ENCODE measurements at places on chromosomes 5 and 9.
A peak's percentile ranks its signal among the peaks of the same experiment; 100 is the strongest.

DNA sequence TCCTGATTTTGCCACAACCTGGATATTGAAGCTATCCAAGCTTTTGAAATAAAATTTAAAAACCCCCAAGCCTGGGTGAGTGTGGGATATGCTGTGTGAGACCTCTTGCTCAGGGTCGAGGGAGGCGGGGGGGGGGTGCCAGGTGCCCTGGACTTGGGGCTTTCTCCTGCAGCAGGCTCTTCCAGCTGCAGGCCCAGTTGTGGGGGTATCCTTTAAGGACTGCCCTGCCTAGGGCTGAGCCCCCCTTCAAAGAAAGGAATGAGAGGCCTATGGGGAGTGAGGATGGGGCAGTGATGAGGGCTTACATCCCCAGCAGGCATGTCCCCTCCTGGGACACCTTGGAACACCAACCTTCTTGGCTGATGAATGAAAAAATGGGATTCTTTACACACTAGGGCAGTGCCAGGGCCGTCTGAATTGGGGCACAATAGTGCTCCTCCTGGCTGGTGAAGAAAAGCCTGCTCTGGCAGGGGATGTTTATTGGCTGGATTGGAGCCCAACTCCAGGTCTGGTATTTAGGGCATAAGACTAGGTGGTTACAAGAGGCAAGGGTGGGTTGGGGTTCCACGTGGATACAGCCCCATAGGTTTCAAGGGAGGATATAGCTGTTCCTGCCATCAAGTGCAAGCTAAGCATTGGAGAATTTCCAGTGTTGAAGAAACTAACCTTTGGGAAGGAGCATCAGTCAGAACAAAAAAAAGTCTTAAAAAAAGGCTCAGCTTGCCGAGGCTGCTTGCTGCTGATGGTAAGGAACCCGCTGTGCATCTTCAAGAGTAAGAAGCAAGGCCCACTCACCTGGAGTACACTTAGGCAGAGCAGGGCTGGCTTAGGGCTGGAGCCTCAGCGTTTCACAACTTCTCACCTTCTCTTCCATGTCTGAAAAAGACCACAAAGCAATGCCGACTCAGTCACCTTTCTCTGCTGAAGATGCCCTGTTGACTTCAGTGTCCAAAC lies 7.0 kb downstream of the HNRNPAB start:
- DNase-seq = no peak

DNA sequence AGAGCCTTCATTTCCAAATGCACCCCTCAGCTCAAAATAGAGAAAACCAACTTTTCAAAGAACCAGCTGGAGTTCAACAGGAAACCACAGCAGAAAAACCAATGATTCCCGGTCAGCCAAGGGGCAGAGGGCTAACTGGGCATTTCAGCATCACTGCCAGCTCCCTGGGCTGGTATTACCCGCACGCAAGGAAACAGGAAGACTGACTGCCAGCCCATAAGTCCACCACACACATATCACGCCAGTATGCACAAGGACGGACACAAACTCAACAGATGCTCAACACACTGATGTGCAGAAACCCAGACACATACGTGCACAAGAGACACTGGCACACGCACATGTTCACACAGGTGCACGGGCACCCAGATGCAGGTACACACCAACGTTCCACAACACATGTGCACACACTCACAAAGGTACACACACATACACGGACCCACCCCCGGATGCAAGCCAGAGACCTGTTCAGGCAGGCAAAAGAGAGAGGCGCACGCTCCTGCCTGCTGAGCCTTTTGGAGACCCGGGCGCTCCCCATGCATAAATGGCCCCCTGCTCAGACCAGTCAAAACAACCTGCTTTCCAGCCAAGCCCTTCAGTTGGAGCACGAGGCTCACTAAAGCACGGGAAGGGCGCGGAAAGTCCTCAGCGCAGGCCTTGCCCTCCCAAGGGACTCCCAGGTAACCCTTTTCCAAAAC lies 2.1 kb downstream of the ADAMTS2 start:
- peak; percentile 23 for DNase-seq

- no peak for DNase-seq
Observed at GRCh38 chr9:77175151-77175550, 2.2 kb upstream of the VPS13A start.

DNA sequence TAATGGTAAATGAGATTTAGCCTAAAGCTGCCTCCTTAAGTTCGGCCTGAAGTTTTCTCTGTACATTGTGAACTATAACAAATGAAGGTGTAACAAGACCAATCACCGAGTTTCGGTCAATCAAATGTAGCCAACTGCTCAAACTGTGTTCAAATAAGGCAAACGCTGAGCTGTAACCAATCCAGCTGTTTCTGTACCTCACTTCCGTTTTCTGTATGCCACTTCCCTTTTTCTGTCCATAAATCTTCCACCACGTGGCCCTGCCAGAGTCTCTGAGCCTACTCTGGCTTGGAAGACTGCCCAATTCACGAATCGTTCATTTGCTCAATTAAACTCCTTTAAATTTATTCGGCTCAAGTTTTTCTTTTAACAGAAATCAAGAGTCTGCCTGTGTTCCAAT lies 193.5 kb upstream of the KLF9 start:
- no peak for DNase-seq

DNA sequence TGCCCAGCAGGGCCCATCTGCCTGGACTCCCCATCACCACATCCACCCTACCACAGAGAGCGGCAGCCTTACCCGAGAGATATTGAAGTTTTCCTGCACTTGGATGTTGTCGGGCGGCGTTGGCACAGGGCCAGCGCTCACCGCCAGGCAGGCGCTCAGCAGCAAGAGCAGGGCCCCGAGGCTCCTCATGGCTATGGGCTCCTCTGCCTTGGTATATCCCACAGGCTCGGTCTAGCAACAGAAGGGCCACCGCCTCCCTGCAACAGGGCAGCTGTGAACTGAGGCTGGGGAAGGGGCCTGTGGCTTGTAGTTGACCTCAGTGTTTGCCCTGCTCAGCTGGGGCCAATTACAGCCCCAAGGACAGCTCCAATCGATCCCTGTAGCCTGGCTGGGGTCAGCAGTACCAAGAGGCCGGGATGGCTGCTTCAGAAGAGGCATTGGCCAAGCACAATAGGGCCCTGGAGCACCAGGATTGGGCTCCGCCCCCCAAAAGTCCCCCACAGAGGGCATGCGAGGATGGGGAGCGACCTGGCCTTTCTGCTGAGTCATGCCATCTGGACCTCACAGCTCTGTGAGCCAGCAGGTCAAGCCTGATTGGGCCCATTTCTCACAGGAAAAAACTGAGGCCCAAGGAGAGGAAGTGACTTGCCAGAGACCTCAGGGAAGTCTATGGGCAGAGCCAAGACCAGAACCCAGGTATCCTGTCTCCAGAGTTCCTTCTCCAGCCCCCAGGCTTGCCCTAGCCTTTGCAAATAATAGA lies at the start of gene AMBP:
Gene AMBP, minus strand, starts transcription at position 280 of the 760 bp plus-strand sequence. Its CDS starts 91 bp downstream, at position 189.
- no peak for DNase-seq

DNA sequence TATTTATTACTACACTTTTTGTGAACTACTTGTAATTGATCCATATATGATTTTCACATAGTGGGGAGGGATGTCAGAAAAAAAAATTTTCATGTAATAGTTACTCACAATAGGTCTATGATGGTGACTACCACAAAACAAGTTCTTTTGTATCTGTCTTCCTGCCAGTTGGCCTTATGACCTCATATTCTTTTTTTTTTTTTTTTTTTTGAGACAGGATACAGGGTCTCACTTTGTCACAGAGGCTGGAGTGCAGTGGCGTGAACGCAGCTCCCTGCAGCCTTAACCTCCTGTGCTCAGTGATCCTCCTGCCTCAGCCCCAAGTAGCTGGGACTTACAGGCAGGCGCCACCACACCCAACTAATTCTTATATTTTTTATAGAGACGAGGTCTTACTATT lies 10.9 kb downstream of the SEC24A start:
- DNase-seq = no peak

DNA sequence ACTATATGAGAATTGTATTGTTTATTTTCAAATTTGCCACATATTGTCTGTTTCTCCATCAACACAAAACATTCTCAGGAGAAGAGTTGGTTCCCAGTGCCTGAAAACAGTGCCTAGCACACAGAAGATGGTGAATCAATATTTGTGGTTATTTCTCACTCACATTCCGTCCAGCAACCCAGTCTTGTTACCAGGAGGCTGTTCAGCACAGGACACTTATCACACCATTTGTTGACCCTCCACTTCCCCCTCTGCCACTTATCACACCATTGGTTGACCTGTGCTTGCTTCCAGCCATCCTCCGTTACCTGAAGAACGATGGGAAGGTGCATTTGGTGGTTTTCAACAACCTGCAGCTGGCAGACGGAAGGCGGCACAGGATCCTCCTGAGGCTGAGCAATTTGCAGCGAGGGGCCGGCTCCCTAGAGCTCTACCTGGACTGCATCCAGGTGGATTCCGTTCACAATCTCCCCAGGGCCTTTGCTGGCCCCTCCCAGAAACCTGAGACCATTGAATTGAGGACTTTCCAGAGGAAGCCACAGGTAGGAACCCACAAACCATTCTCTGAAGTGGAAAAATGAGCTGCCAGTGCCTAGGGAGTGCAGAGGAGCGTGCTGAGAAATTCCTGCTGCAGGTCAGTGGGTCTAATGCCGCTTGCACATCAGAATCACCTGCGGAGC lies 20.5 kb downstream of the THBS4 start:
- DNase-seq = no peak

DNA sequence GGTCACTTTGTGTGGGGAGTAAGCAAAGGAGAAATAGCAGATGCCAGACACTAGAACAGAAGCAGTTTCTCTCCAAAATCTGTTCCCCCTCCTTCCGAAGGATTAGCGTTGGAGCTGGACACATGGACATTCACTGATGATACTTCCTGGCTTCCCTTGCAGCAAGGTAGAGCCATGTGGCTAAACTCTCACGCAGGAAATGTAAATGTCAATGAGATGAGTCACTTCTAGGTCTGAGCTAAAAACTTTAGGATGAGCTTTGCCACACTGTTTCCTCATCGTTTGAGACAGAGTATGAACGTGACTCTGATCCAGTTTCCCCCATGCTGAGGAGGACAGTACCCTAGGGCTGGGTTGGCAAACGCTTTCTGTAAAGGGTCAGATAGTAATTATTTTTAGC lies 5.1 kb downstream of the BHMT2 start:
- peak; percentile 90 for DNase-seq

DNA sequence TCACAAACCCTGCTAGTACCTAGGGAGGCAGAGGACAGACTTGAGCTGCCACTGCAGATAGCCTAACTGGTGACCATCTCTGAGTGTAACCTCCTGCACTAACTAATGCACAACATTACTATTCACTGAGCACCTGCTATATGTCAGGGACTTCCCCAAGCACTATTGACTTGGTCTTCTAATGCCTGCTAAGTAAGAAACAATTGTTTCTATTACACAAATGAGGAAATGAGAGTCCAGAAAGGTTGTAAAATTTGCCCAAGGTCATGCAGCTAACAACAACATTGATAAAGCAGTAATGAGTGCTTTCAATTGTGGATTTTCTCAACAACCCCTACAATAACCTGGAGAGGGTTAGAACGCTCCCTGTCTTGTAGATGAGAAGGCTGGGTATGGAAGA lies 183.7 kb downstream of the ZNF462 start:
- no peak for DNase-seq

- peak; percentile 35 for DNase-seq
Observed at GRCh38 chr5:157865781-157866180, 6.8 kb upstream of the CLINT1 start.

- no peak for DNase-seq
Observed at GRCh38 chr9:127895811-127896210, 3.6 kb downstream of the ST6GALNAC6 start.

DNA sequence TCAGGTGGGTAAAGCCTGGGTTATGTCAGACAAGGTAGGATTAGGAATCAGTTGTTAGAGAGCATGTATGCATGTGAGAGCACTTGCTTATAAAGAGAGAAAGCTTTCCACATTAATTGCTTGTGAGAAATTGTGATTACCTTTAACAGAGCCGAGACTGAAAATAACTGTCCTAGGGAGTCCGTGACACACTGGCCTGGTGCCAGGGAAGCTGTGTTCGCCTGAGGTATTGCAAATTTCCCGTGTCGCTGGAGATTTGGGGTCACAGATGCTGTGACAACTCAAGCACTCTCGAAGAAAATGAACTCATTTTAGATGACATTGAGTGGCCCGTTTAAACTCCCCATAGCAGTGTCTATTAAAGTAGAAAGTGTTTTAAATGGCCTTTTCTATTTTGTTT lies 9.6 kb downstream of the SLC1A1 start:
- no peak for DNase-seq

GRCh38 chr5:156893517-156893916 lies 43.4 kb downstream of the PPP1R2B start:
- no peak for DNase-seq

DNA sequence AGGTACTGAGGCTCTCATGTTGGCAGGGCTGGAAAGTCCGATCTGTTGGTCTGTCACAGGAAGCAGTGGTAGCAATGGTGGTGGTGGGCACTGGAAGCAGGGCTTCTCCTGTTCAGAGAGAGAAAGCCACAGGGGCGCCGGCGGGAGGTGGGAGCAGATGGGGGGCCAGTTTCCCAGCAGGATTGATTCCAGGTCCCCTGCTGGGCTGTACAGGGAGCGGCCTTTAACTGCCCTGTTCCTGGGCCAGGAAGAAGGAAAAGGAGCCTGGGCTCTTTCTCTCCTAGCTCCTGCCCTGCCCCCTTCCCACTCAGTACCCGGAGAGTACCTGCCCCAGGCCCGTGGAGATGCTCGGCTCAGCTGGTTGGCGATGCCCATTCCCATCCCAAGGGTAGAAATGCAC lies 2.6 kb upstream of the DAB2IP start:
- DNase-seq = no peak

GRCh38 chr9:127177665-127178265 lies 55.3 kb upstream of the ANGPTL2 start:
- no peak for DNase-seq

GRCh38 chr5:35306716-35307365 lies 76.6 kb upstream of the PRLR start:
- no peak for DNase-seq

All from EL (cell line).